ENCODE measurements at places on chromosomes 7 and 10.

DNA sequence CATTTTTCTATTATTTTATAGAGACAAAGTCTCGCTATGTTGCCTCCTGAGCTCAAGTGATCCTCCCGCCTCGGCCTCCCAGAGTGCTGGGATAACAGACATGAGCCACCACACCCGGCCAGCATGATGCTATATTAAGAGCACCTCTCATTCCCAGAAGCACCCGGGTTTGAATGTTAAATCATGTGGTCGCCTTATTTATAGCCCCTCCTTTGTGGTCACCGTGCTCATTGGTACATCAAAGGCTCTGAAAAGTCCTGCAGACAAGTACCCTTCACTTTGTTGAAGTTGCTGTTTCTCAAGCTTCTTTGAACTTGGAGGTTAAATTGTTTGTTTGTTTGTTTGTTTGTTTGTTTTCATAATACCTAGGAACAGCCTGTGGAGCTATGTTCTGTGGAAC lies 40.0 kb downstream of the CLIP2 start:
- no peak for DNase-seq

GRCh38 chr7:128405471-128406313 lies 4.1 kb downstream of the IMPDH1 start:
- no peak for DNase-seq

- no peak for DNase-seq
Observed at GRCh38 chr10:35140126-35140525, 13.5 kb downstream of the CREM start.

DNA sequence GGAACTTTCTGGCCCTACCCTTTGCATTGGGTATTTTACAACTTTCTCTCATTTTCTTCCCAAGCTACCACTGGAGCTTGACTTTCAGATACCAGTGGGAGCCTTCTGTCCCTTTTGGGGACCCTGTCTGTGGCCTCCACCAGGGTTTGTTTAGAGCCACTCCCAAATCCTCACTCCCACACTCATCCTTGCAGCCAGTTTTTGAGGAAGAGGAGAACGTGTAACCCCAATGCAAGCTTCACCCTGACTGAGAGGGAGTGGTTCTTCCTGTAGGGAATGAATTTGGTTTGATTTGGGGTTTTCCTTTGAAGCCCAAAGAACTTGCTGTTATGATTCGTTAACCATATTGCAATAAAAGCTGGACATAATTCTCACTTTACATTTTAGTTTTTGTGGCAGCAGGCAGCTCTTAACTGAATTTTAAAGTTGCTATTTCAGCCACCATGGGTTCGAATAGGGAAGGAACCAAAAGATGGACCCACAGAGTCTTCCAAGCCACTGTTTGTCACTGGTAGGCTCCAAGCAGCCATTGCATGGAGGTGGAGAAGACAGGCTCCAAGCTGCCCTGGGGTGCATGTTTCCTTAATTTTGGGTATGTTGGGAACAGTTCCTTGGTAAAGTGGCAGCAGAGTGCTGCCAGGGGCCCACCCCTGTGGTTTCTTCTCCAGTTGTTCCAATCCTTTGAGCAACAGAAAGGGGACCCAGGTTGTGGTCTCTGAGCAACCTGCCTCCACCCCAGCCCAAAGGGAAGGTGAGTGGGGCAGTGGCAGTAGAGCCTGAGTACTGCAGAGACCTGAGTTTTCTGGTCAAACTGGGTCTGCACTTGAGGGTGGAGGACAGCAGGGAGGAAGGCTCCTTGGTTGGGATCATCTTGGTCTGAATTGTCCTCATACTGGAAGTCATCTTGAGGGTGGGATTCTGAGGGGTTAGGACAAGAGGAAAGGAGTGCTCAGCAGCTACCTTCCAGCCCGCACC lies 5.1 kb downstream of the EVX1 start:
- DNase-seq = no peak

GRCh38 chr10:111516144-111516543 lies 439.3 kb downstream of the ADRA2A start:
- no peak for DNase-seq

GRCh38 chr10:87816898-87817608 lies 973 bp downstream of the ATAD1 start:
- DNase-seq = no peak

GRCh38 chr7:103706805-103707204 lies 260.8 kb upstream of the SLC26A5 start:
- DNase-seq = no peak

Measured in NCI-H510A (cell line).